ENCODE measurements at places on chromosomes 16 and 17.

DNA sequence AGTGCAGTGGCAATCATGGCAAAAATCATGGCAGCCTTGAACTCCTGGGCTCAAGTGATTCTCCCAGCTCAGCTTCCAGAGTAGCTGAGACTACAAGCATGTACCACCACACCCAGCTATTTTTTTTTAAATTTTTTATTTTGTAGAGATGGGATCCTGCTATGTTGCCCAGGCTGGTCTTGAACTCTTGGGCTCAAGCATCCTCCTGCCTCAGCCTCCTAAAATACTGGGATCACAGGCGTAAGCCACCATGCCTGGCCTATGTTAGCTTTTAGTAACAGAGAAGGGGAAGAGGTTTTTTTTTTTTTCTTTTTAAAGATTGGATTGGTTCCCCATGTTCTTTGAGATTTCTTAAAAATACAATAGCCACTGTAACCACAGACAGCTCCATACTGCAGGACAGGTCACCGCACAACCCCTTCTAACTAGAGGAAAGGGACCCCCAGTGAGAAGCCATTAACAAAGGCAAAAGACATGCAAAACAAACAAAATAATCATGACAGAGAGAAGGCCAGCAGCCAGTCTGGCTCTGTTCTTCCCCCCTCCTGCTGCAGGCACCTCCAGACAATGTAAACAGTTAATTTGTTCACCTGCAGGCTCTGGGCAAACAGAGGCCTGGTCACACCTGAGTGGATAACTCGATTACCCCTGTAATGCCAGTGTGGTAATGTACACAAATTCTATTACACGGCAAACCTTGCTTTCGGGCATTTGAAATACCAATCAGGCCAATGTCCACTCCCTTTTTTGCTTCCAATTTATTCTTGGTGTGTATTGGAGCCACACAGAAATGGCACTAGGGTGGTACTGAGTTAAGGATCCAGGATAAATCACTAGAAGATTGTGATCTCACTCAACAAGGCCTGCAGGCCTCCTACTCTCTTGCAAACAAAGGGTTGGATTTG, 52.9 kb downstream of the SNX11 start:
- no peak for DNase-seq

- DNase-seq, result no peak
Observed at GRCh38 chr17:42078396-42079043, 19.8 kb downstream of the ZNF385C start.

- no peak for DNase-seq
Observed at GRCh38 chr17:7509937-7510336, 25.8 kb downstream of the POLR2A start.

- no peak for DNase-seq
Observed at GRCh38 chr16:31403590-31404352, 10.6 kb downstream of the ITGAD start.

DNA sequence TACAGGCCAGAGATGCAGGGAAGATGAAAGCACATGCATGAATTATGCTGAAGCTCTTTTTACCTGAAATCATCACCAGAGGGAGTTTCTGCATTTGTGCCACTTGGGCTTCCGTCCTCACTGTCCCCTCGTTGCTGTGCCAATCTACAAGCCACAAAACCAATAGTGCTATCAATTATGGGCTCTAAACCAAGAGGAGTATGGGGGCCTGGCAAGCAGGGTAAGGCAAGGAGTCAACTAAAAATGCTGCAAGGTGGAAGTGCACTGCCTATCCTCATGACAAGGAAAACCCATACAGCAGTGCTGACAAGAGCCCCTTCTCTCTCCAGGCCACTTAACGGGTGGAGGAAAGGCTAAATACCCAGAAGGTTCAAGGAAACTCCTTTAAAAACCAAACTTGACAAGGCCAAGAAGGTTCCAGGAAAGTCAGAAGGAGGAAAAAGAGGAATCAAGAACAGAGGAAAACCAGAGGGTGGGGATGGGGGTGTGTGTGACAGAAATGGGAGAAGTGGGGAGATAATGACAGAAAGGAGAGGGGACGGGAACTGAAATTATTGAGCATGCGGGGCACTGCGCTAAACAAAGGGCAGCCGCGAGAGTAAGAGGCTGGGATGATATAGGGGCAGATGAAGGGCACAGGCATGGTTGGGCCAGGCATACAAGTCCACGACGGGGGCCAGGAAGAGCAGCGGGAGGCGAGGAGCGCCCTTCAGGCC, 674 bp downstream of the C17orf75 start:
- peak; percentile 61 for DNase-seq

- no peak for DNase-seq
Observed at GRCh38 chr16:88901718-88902337, 35.4 kb upstream of the PABPN1L start.

GRCh38 chr16:13298666-13299065, 397.3 kb downstream of the SHISA9 start:
- no peak for DNase-seq

DNA sequence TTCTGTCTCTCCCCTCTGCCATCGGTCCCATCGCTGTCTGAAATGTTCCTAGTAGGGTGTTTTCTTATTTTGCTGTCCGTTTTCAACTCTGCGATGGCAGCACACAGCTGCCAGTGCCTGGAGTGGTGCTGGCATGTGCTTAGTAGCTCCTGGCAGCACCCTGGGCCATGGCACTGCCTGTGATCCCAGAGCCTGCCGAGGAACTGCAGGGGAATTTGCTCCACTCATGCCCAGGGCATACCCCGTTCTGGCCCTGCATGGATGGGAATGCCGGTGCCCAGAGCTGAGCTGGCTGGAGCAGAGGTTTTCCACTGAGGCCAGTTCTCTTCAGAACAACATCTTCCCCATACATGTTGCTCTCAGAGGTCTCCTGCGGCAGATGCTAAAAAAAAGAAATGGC, 43.1 kb downstream of the GPT2 start:
- DNase-seq, result no peak

DNA sequence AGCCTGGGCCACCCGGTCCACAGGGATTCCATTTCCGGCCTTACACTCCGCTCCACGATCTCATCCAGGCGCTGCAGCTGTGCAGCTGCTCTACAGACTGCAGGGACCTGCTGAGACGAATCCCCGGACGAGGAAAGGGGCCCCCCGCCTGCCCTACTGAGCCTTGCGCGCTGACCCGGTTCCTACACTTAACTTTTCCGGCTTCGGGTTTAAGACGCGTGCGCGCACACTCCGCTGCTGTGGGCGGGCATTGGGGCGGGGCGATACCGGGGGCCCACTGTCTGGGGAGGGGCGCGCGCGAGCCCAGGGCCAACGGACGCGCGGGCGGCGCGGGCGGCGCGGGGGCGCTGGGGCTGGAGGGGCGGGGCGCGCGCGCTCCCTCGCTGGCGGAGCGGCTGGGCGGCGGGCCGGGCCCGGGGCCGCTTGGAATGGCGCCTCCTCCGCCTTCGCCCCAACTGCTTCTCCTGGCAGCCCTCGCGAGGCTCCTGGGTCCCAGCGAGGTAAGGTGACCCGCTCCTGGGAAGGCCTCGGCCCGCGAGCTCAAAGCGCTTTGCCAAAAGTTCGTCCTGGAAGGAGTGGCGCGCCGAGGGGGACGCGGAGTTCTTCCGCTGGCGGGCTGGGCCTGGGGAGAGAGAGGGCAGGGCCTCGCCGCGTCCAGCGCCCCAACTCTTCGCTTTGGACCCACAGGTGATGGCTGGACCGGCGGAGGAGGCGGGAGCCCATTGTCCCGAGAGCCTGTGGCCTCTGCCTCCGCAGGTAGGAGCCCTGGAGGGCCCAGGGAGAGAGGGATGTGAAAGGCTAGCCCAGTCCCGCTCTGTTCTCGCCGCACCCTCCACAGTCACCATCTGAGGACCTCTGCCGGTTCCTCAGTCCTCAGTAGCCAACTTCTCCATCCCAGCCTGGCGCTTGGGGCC, at the start of gene TP53I13:
Gene TP53I13 (plus strand): TSS at position 371 of the 914 bp plus-strand sequence. CDS start 58 bp downstream, at position 429.
- DNase-seq, result peak; percentile 83

All from CD8-positive, alpha-beta memory T cell (primary cell).